Fibroblast of villous mesenchyme (primary cell): ENCODE measurements at places on chromosomes 16 and 17. TPM values are rescaled to one million over a fixed set of nuclear protein-coding genes. Genes with fewer than 3 reads are reported as not detected.

DNA sequence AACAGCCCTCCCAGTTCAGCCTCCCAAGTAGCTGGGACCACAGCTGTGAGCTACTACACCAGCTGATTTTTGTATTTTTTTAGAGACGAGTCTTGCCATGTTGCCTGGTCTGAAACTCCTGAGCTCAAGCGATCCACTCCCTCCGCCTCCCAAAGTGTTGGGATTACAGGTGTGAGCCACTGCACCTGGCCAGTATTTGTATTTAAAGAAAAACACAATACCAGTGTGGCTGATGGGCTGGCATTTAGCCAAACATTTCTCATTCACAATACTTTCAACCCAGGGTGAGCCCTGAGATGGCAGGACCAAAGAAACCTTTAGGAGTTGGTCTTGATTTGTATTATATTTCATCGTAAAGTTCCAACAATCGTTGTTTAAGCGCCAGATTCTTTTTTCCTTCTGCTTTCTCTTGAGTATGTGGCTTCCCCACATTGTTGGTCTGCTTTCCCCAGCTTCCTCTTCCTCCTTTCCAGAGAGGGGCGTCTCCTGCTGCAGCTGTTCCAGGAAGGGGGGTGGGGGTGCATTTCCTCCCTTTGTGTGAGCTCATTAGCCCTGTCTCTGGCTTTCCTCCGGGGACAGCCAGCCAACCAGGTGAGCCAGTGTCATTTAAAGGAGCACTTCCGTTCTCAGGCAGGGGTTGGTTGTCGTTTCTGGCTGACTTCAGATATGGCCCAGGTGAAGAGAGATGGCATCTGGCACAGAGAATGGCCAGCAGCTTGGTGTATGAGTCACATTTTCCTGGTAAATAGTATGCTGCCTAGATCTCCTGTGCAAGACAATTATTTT lies 79.9 kb downstream of the GPRC5B start:
- no peak for DNase-seq

DNA sequence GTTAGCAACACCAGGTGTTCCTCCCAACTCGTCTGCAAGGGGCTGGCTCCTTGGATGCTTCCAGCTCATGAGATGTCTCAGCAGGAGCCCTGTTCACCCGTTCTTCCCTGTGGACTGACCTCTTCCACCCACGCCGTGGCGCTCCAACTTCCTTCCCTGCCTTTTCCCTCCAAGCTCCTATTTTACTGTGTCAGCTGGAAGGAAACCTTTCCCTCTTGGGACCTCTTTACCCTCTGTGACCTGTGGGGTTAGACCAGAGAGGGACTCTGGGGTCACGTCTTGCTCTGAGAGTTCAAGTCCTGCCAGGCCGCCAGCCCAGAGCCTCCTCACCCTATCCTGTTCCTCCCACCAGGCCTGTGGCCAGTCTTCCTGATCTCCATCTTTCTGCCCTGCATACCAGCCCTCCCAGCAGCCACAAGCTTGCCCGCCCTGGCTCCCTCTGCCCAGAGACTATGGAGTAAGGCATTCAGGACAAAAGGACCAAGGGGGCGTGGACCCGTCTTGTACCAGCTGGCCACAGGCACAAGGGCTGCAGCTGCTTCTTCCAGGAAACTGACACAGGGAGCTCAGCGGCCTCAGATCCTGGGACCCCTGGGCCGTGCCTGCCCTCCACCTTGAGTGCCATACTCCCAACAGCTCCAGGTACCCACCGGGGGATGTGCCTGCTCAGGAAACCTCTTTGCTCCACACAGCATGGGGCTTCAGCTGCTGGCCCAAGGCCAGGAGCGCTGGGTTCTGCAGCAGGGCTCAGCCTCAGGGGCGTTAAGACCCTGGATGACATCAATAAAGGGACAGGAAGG lies 3.0 kb downstream of the PAQR4 start:
- DNase-seq = no peak

DNA sequence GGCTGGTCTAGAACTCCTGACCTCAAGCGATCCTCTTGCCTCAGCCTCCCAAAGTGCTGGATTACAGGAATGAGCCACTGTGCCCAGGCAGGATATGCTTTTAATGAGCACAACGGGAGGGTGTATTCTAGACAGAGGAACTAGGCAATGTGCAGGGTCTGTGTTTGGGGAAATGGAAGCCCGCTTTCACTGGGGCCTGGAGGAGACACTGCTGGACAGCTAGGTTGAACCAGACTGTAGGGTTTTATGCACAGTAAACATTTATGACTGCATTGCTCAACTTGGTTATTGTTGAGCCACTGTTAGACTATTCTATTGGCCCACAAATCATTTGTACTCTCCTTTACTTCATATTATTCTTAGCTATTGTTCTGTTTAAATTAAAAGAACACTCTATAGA lies 10.2 kb upstream of the SIAH1 start:
- no peak for DNase-seq

DNA sequence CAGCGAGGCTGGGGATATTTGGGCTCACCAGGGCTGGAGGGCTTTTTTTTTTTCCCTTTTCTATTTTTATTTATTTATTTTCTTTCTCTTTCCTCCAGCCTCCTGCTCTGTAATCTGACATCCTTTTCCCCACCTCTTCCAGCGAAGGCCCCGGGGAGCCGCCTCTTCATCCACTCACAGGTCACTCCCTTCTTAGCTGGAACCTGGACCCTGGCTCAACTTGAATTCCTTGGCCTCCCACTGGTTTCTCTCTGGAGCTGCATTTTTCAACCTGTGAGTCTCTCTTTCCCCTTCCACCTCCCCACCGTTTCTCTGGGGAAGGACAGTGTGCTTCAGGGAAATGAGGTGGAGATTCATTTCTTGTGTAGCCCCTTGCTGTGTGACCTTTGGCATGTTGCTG lies 82.0 kb downstream of the MRM1 start:
- no peak for DNase-seq

DNA sequence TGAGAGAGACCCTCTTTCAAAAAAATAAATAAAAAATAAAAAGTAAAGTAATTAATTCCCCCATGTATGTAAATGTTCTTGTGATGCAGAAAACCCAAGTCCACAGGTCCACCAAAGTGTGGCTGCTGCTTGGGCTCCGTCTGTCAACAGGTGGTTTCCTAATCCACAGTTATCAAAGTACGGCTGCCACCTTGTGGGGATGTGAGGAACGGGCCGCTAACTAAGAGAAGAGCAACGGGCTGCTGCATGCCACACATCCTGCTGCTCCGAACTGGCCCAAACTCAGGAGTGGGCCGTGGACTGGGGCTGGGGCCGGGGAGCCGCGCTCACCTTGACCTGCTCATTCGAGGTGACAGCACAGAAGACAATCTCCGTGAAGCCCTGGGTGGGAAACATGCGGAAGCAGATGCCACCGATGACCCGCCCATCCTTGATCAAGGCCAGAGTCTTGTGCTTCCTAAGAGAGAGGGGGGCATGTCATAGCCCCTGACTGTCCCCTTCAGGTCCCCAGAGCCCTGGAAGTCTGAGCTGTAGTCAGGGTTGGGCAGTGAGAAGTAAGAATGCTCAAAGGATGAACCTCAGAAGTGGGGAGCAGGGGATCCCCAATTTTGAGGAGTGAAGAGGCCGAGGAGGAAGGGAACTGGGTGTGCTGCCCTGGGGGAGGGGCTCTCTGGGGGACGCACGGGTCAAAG lies 4.3 kb downstream of the KAT2A start:
- DNase-seq = peak; percentile 84

GRCh38 chr17:51355441-51356410 lies 95.4 kb downstream of the UTP18 start:
- DNase-seq = no peak

The LGALS9B gene
- not detected in 2 replicates for total RNA-seq
